ENCODE measurements at places on chromosomes 1 and 21.

GRCh38 chr1:9455487-9456234, 83.6 kb upstream of the SLC25A33 start:
- DNase-seq: peak; percentile 22

DNA sequence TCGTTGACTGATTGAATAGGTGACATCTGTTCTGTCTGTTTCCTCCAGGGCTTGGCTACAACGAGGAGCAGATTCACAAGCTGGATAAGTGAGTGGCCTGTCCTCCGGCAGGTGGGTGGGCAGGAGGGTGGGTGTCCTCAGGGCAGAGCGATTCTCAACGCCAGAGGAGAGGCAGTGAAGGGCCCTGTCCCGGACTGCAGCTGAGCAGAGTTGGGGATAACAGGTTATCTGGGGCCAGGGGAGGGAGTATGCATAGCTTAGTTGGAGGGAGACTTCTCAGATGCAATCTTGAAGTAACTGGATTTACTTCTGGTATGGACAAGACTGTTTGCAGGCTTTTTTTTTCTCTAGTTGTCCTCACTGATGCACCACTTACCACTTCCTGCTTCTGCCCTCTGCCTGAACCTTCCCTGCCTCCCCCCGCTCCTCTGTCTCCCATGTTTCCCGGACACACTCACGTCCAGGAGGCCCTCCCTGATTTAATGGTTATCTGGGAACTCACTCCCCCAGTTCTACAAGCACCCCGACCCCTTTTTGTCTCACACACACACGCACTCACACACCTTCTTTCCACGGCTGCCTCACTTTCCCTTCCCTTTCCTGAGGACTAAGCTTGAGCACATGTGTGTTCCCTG, 16.4 kb upstream of the RASSF5 start:
- no peak for DNase-seq

- DNase-seq: no peak
Observed at GRCh38 chr1:232675260-232675659, 45.3 kb upstream of the SIPA1L2 start.

DNA sequence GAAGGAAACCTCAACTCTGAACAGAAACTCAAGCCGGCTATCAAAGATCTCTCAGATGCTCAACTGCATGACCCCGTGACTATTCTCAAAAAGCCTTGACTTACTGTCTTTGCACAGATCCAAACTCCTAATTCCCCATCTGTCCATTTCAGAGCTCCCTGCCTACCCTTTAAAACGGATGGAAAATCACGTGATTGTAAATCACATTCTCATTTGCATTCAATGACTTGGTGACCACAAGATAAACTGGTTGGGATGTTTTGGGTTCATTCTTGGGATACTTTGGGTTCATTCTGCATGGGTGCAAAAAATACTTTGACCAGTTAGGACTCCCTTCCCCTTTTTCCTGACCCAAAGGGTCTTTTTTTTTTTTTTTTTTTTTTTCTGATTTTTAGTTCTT, 41.3 kb upstream of the RUNX1 start:
- no peak for DNase-seq

GRCh38 chr1:58316141-58316540, 230.4 kb downstream of the OMA1 start:
- no peak for DNase-seq

- DNase-seq: no peak
Observed at GRCh38 chr1:186943891-186944686, 115.3 kb downstream of the PLA2G4A start.

DNA sequence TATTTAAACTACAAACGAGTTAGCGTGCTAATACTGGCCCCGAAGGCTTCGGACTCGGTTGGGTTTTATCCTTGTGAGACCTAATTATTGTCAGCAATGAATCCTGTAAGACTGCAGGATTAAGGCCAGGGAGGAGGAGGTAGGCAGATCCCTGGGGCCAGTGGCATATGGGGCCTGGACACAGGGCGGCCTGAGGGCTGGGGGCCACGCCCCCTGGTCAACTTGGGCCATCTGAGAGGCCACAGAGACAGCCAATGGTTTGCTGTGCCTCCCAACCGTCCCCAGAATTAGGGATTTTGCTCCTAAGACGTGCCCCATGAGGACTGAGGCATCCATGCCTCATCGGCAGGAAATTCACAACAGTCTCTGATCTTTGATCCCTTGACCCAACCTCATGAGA, 31.1 kb upstream of the DISP3 start:
- no peak for DNase-seq

DNA sequence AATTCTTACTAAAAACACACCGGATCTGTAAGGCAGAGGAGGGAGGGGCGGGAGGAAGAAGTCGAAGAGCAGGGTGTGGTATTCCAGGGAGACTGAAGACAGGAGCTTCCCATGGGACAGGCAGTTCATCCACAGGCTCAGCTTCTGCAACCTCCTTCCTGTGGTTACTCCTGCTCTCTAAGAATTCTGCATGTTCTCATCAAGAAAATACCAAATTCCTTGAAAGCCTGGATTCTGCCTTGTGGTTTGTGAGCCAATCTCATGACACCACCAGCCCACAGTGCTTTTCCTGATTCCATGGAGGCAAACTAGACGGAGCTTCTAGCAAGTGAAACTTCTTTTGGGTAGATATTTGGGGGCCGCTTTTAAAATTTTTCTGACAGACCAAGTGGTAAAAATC, 1.1 kb upstream of the ST6GALNAC3 start:
- DNase-seq: no peak

DNA sequence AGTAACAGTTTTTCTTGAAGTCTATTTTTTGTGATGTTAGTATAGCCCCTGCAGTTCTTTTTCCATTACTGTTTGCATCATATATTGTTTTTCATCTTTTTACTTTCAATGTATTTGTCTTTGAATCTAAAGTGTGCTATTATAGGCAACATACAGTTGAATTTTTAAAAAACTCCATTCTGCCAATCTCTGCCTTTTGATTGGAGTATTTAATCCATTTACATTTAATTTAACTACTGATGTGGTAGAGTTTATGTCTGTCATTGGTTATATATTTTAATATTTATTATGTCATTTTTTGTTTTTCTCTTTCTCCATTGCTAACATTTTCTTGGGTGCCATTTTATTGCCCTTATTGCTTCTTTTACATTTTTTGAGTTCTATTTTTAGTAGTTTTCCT, 296.3 kb downstream of the HMCN1 start:
- no peak for DNase-seq

GRCh38 chr1:7389906-7390603, 381.0 kb upstream of the VAMP3 start:
- no peak for DNase-seq

- DNase-seq: no peak
Observed at GRCh38 chr1:114668784-114669561, 876 bp downstream of the DENND2C start.

DNA sequence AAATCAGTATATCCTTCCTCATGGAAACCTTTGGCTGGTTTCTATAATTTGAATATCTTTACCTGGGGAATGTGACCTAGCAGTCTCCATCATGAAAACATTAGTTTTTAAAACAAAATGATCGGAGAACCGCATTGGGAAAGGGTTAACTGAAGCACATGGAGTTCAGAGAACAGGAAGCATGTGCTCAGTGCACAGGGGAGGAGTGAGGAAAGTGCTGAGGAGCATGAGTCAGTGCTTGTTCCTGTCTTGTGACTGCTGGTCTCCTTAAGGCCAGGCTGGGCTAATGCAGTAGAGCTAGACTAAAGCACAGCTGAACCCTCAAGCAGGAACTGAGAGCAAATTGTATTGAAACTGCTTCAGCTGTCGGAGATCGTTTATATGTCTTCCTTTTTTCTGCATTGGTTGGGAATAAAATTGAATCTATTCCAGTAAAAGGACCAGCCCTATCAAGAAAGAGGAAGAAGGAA, 5.8 kb downstream of the IFI16 start:
- DNase-seq: no peak

GRCh38 chr1:183291216-183291762, 105.2 kb downstream of the LAMC2 start:
- no peak for DNase-seq

DNA sequence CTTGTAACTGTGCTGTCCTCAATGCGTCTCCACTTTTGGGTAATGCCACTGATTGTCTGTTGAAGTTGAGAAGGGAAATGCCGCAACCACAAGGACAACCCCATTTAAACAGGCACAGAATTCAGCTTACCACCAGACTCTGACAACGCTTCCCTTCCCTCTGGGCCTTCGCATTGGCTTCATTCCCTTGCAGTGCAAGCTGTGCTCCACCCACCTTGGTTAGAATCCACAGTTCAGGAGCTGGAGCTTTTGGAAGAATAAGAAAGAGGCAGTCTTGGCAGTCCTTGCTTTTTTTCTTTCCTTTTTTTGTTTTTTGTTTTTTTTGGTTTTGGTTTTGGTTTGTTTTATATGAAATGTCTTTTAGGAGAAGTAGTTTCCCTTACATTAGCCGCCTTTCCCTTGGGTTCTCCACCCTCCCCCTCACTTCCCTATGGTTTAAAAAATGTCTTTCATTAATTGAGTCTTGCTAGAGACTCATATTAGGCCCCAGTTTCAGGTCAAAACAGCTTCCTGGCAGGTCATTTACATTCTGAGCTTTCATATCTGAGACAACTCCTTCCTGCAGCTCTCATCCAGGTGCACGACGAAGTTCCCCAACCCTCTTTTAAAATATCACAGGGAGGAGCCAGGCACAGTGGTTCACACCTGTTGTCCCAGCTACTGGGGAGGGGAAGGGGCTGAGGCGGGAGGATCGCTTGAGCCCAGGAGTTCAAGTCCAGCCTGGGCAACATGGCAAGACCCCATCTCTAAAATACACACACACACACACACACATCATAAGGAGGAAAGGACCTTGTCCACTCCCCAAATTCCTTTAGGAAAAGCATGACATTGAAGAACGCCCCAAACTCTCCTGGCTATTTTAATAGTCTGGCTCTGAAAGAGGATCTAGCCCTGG, 20.7 kb upstream of the LAX1 start:
- DNase-seq: no peak

DNA sequence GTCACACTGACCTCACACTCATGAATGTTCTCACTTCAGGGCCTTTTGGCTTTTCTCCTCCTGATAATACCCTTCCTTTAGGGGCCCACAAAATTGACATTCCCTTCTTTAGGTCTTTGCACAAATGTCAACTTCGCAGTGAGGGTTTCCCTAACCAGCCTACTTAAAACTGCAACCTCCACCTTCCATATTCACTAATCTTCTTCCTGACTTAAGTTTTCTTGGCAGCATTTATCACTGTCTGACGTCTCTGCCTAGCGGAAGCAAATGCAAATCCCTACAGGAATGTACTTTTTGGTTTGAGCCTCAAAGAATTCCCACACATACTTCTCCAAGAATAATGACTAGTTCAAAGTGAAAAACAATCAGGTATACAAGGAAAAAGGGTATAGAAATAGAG, 32.8 kb downstream of the INTS7 start:
- DNase-seq: no peak

DNA sequence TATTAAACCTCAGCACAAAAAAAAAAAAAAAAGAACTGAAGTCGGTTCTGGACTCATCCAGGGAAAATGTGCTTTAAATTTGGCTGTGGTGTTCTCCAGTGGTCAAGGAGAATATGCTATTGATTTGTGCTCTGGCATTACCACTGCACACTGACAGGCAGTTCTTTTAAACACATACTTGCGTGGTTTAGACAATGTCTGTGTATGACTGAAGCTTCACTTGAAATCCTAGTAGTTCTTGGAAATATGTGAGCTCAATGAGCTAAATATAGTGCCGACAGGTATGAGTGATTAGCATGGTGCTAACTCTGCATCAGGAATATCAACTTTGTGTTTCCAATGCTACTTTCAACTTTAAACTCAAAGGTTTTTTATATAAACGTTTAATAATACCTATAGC, 415.6 kb downstream of the SMYD3 start:
- DNase-seq: no peak

DNA sequence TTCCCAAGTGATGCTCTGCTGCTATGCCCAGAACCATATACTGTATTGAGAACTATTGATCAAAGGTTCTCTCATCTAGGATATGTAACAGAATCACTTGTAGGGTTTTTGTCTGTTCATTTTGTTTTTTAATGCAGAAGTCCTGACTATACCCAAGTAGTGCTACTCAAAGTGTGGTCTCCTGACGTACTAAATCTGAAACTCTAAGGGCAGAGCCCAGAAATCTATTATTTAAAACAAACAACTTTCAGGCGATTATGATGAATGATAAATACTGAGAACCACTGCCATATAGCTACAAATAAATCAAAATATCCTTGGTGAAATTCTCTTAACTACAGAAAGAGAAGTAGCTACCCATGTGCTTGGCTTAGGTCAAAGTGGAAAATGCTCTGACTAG, 10.1 kb downstream of the ZZZ3 start:
- DNase-seq: no peak

- DNase-seq: no peak
Observed at GRCh38 chr1:234372011-234372757, 1.1 kb upstream of the COA6 start.

GRCh38 chr21:46555678-46556077, 49.2 kb downstream of the S100B start:
- DNase-seq: no peak

- DNase-seq: no peak
Observed at GRCh38 chr1:232334811-232335210, 295.1 kb downstream of the SIPA1L2 start.

DNA sequence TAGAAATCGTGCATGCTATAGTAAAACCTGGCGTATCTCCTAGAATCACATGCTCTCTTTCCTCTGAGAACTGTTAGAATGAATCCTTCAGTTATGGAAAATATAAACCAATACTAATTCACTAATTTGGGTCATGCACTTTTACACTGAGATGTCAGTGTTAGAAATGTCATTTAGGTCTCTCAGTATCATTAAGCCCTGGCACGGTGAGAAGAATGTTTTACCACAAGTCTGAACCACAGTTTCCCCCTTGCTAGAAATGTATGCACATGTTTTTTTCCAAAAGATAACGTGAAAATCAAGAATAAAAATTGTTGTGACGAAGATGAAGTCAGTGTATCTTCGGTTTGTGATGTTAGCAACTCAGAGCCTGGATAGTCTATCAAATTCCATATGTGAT, 1062.7 kb upstream of the NCAM2 start:
- DNase-seq: no peak

DNA sequence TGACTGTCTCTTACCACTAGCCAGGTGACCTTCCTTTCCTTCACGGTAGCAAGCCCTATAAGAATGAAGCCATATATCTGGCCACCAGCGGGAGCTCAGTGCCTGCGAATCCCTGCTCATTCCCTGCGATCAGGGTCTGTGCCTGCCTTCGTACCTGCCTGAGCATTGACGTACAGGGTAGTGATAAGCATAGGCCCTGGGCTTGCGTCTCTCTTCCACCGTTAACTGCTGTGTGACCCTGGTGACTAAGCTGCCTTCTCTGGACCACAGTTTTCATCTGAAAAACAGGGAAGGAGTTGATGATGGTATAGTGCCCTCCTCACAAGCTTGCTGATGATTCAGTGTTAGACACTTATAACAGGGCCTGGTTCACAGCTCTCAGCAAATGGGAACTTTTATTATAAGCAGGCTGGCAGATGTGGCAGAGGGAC, 4.1 kb downstream of the ZC3H12A start:
- no peak for DNase-seq

- peak; percentile 28 for DNase-seq
Observed at GRCh38 chr1:12229835-12230548, at the start of gene VPS13D. VPS13D (plus strand) TSS chr1:12230030; CDS start chr1:12234267, 4,237 bp downstream.

- no peak for DNase-seq
Observed at GRCh38 chr1:211741116-211741515, 65.7 kb upstream of the NEK2 start.

Measured in nucleus accumbens (tissue), 56 donors.